Fibroblast of the conjunctiva (primary cell): ENCODE measurements at places on chromosomes 1 and 21.

- no peak for DNase-seq
These were observed 121.7 kb downstream of the SLC30A10 start for GRCh38 chr1:219806642-219807041.

- no peak for DNase-seq
These were observed 57.9 kb downstream of the BRINP2 start for GRCh38 chr1:177228693-177229065.

DNA sequence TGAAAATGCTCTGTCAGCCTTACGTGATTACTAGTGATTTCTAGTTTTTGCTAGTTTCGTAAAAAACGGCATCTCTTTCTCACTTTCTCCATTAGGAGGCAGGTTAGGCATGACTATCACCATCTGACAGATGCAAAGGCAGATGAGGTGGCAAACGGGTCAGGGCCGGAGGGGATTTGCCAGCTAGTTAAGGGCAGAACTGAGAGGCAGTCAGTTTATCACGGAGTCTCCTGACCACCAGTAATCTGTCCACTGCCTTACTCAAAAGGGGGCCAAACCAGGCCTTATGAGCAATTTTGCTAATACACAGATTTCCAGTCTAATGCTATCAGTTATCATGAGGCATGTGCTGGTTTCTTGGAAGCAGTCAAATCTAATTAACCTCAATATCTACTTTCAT lies 159.3 kb downstream of the TSEN15 start:
- no peak for DNase-seq

DNA sequence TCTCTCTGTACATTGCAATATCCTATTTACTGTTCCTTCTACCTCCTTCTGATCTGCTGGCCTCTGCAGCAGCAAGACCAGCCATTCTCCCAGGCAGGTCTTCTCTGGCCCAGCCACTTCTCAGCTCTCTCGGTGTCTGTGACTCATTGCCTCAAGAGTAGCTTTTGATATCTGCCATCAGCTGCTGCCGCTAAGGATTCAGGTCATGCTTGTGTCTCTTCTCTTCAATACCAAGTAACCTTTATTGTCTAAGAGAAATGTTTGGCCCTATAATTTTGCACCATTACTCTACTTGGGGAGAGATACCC lies 101.8 kb downstream of the TMEM53 start:
- no peak for DNase-seq
